ENCODE measurements at places on chromosomes 7 and 10. TPM values are rescaled to one million over a fixed set of nuclear protein-coding genes. Genes with fewer than 3 reads are reported as not detected.

- H3K4me3 ChIP-seq = no peak overlapping the region
- H3K27ac ChIP-seq = no peak overlapping the region
- H3K36me3 ChIP-seq = no peaks in the 10 kb centered on the region
- DNase-seq = no peak
- peaks cover 5% of the 10 kb centered on the region for H3K27me3 ChIP-seq
Observed at GRCh38 chr7:150941351-150942000, 36.6 kb downstream of the KCNH2 start.

DNA sequence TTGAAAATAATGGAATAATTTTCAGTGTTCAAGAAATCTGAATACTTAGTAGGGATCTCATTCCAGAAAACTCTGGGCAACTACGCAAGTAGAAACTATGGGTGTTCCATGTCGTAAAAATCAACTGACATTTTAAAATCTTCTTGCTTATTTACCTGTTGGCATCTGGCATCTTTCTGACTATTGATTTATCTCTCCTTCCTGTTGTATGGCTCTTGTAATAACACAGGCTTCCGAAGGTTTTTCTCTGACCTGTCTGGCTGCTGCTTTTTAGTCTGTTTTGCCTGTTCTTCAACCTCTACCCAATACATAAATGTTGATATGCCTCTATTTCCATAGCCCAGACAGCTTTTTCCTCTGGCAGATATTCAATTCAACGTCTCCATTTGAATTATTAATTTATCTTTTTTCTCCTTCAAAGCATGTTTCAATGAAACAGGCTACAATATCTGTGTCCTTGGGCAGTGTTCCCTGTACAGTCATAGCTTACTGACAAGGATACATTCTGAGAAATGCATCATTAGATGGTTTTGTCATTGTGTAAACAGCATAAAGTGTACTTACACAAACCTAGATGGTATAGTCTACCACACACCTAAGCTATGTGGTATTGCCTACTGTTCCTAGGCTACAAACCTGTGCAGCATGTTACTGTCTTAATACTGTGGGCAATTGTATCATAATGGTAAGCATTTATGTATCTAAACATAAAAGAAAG is 105.9 kb upstream of the ETV1 start:
- H3K36me3 ChIP-seq = no peaks in the 10 kb centered on the region
- H3K4me3 ChIP-seq = no peak overlapping the region
- no peak overlapping the region for H3K27ac ChIP-seq
- no peaks in the 10 kb centered on the region for H3K4me1 ChIP-seq
- DNase-seq = no peak

- peaks cover 38% of the 10 kb centered on the region for H3K4me1 ChIP-seq
- no peak overlapping the region for H3K4me3 ChIP-seq
- H3K27ac ChIP-seq = no peak overlapping the region
- no peaks in the 10 kb centered on the region for H3K36me3 ChIP-seq
Observed at GRCh38 chr10:117539361-117539773, 3.2 kb upstream of the EMX2 start.

- peak overlapping the region; percentile 7 for H3K27ac ChIP-seq
- H3K4me1 ChIP-seq = peaks cover 5% of the 10 kb centered on the region
- H3K36me3 ChIP-seq = no peaks in the 10 kb centered on the region
- DNase-seq = peak; percentile 63
Observed at GRCh38 chr10:63217120-63217605, 84.0 kb downstream of the NRBF2 start.

- H3K4me3 ChIP-seq = no peak overlapping the region
- no peak for DNase-seq
- no peaks in the 10 kb centered on the region for H3K27me3 ChIP-seq
- H3K27ac ChIP-seq = no peak overlapping the region
- H3K4me1 ChIP-seq = no peaks in the 10 kb centered on the region
Observed at GRCh38 chr10:21304198-21304597, 221.3 kb downstream of the SKIDA1 start.

GRCh38 chr7:139827042-139827441 is 2.0 kb upstream of the TBXAS1 start:
- H3K4me1 ChIP-seq = peaks cover 30% of the 10 kb centered on the region
- no peak overlapping the region for H3K27ac ChIP-seq
- H3K4me3 ChIP-seq = no peak overlapping the region
- no peak for DNase-seq
- H3K27me3 ChIP-seq = no peaks in the 10 kb centered on the region

GRCh38 chr10:70828923-70829322 is 13.2 kb downstream of the SGPL1 start:
- H3K27me3 ChIP-seq = no peaks in the 10 kb centered on the region
- H3K4me3 ChIP-seq = no peak overlapping the region
- H3K36me3 ChIP-seq = no peaks in the 10 kb centered on the region
- no peak for DNase-seq
- peaks cover 44% of the 10 kb centered on the region for H3K4me1 ChIP-seq

DNA sequence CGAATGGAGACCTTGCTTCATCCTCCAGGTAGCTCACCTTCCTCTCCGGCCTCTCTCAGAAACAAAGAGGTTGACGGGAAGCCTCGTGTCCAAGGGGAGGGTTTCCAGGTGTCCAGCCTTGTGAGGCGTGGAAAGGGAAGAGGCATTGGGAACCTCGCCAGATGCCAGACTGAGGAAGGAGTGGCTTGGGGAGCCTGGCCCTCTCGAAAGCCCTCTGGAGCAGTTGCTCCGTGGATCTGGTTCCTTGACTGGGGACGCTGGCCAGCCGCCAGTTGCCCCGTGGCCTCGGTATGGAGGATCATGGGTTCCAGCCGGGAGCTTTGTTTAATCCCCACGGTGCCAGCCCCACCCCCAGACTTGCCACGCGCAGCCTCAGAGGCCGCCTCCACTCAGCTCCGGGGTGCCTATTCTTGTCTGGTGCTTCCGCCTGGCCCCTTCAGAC is 30.3 kb upstream of the SUN1 start:
- no peaks in the 10 kb centered on the region for H3K4me1 ChIP-seq
- H3K4me3 ChIP-seq = no peak overlapping the region
- no peaks in the 10 kb centered on the region for H3K36me3 ChIP-seq
- H3K27ac ChIP-seq = peak overlapping the region; percentile 68
- DNase-seq = peak; percentile 49

GRCh38 chr10:125076891-125077541 is 83.3 kb downstream of the CTBP2 start:
- H3K27ac ChIP-seq = no peak overlapping the region
- H3K36me3 ChIP-seq = no peaks in the 10 kb centered on the region

DNA sequence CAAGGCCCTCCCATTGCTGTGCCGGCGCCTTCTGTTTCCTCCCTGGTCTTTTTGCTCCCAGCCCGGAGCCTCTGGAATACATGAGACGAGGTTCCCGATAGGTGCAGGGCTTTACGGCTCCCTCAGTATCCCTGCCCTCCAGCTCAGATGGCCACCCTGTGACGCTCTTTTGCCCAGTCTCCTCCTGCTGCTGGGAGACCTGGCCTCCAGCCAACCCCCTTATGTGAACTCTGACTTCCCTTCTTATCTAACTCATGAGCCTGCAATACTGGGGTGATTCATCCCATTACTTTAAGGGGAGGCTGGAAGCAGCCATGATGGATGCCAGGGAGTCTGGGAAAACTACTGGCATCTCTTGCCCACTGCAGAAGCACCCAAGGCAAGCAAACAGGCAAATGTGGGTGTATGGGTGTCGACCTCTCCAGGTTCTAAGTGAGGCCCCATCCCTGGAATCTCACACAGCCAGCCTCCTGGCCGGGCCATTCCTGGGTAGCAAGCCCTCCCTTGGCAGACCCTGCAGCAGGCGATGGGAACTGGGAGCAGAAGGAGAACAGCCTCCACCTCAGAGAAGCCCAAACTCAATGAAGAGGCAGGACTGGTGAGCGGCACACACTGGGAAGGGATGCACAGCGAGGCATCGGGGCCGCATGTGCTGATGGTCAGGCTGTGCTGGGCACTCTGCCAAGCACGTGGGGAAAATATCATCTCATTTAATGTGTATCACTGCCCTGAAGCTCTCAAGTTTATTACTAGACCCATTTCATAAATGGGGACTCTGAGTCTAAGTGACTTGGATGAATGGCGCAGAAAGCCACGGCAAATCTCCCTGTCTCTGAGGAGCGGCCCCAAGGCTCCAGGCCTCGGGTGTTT is 97.5 kb downstream of the FAM53B start:
- peak; percentile 80 for DNase-seq
- no peaks in the 10 kb centered on the region for H3K27me3 ChIP-seq
- peaks cover 22% of the 10 kb centered on the region for H3K4me1 ChIP-seq
- no peaks in the 10 kb centered on the region for H3K36me3 ChIP-seq
- peak overlapping the region; percentile 39 for H3K27ac ChIP-seq
- H3K4me3 ChIP-seq = no peak overlapping the region

DNA sequence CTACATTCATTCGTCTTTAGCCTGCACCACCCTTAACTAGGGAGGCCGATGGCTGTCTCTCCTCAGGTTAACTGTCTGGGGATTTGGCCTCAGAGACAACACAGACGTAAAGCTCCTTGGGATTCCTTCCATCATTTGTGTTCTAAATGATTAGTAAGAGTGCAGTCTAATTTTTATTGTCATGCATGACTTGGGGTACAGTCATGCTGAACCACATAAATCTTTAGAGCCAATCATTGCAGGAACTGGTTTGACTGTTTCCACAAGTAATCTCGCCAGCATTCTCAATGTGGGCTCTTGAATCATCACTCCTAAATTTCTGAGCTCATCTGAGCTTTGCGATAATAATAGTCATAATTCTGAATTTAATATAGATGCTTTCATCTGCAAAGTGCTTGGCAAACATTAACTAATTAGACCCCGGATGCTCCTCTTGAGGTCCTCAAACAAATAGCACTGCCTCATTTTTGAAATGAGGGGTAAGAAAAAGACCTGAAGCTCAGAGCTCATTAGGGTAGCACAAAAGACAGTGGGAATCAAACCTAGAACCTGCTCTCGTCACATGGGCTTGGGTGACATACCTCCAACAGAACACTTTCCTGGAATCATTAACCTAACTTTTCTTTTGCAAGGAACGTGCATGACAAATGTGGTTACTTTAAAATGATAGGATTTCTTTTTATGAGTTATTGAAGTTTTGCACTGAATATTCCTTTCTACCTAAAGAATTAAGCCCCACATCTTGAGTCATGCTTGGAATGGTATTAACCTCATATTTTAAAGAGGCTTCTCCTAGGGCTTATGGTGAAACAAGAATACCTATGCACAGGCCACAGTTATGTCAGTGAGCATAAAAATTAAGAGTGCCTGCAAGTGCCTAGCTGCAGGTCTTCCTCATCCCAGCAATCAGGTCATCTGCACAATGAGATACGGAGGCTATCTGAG is 118.9 kb upstream of the NRP1 start:
- no peak overlapping the region for H3K4me3 ChIP-seq
- H3K27ac ChIP-seq = no peak overlapping the region
- H3K36me3 ChIP-seq = no peaks in the 10 kb centered on the region

- H3K27me3 ChIP-seq = no peaks in the 10 kb centered on the region
- peak; percentile 34 for DNase-seq
- H3K4me3 ChIP-seq = no peak overlapping the region
- H3K27ac ChIP-seq = peak overlapping the region; percentile 30
Observed at GRCh38 chr10:69847458-69847857, 45.8 kb downstream of the COL13A1 start.

- no peaks in the 10 kb centered on the region for H3K4me1 ChIP-seq
- DNase-seq = no peak
- H3K36me3 ChIP-seq = no peaks in the 10 kb centered on the region
- no peaks in the 10 kb centered on the region for H3K27me3 ChIP-seq
Observed at GRCh38 chr7:37740398-37740797, 56.8 kb downstream of the GPR141 start.

- H3K36me3 ChIP-seq = no peaks in the 10 kb centered on the region
- no peak overlapping the region for H3K4me3 ChIP-seq
- H3K4me1 ChIP-seq = peaks cover 3% of the 10 kb centered on the region
- no peak for DNase-seq
- H3K27me3 ChIP-seq = no peaks in the 10 kb centered on the region
Observed at GRCh38 chr10:75074711-75075445, 36.6 kb upstream of the SAMD8 start.

DNA sequence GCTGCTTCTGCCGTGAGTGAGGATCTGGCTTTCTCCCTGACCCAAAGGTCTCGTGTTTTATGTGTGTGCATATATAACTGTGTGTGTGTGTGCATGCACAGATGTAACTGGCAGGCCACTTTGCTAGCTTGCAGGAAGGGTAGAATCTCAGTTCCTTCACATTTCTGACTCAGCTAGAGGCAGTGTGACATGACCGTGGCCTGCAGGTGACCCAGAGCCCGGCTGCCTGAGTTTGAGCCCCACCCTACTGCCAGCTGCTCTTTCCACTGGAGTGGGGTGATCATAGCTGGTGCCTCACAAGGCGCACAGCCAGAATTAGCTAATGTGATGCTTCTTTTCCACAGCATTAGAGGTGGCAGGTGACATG is 9.3 kb upstream of the MYL7 start:
- H3K27ac ChIP-seq = peak overlapping the region; percentile 48
- H3K36me3 ChIP-seq = no peaks in the 10 kb centered on the region
- no peak overlapping the region for H3K4me3 ChIP-seq
- H3K27me3 ChIP-seq = peaks cover 14% of the 10 kb centered on the region
- H3K4me1 ChIP-seq = peaks cover 9% of the 10 kb centered on the region

- no peaks in the 10 kb centered on the region for H3K27me3 ChIP-seq
- H3K27ac ChIP-seq = no peak overlapping the region
Observed at GRCh38 chr10:49228677-49229076, 40.5 kb upstream of the TMEM273 start.

GRCh38 chr10:125114761-125115391 is 45.5 kb downstream of the CTBP2 start:
- H3K27ac ChIP-seq = peak overlapping the region; percentile 48
- no peak for DNase-seq
- no peaks in the 10 kb centered on the region for H3K27me3 ChIP-seq
- no peaks in the 10 kb centered on the region for H3K36me3 ChIP-seq
- peaks cover 30% of the 10 kb centered on the region for H3K4me1 ChIP-seq

DNA sequence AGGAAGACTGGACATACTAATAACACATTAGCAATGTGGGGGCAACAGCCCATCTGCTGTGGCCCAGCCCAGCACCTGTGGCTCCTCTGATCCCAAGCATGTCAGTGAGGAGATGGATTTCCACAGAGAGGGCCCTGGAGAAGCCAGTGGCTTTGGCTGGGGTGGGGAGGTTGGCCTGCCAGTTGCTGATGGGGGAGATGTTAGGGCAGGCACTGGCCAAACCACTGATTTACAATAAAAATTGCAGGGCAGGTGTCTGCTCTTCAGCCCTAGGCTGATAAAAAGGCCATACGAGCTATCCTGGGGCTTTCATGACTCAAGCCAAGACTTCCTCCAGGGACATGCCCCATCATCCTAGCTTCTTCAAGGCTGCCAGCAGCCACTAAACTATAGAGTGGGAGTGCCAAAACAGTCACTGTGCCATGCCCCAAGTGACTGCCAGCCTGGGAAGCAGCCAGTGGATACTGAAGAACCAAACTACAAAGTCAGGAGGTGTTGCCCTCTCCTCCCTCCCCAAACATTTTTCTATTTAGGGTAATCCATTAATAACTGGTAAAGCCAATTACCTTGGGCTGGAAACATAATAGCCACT is 37.8 kb downstream of the DPCD start:
- H3K4me3 ChIP-seq = no peak overlapping the region
- H3K27me3 ChIP-seq = no peaks in the 10 kb centered on the region
- H3K36me3 ChIP-seq = no peaks in the 10 kb centered on the region
- H3K27ac ChIP-seq = no peak overlapping the region

KAZALD1 gene
- polyA plus RNA-seq = 18.2 TPM

CYP3A7 gene
- polyA plus RNA-seq = 311 TPM

LIPN gene
- not detected for polyA plus RNA-seq

GPR37 gene
- polyA plus RNA-seq = 4.7 TPM

C7orf57 gene
- polyA plus RNA-seq = not detected

CDC14C gene
- polyA plus RNA-seq = not detected

CAMK2B gene
- polyA plus RNA-seq = 1.7 TPM

IGF2BP3 gene
- 31.1 TPM for polyA plus RNA-seq

TBX20 gene
- polyA plus RNA-seq = 4.5 TPM

OR9A2 gene
- not detected for polyA plus RNA-seq
